ENCODE measurements at places on chromosomes 6 and 20. TPM values are rescaled to one million over a fixed set of nuclear protein-coding genes. Genes with fewer than 3 reads are reported as not detected.

- no peak overlapping the region for H3K4me3 ChIP-seq
- H3K27me3 ChIP-seq = no peaks in the 10 kb centered on the region
- no peak overlapping the region for H3K27ac ChIP-seq
- no peaks in the 10 kb centered on the region for H3K36me3 ChIP-seq
- H3K4me1 ChIP-seq = no peaks in the 10 kb centered on the region
These were observed 117.0 kb upstream of the ASCC3 start for GRCh38 chr6:100998111-100998510.

- H3K36me3 ChIP-seq = no peaks in the 10 kb centered on the region
- H3K27ac ChIP-seq = no peak overlapping the region
- no peaks in the 10 kb centered on the region for H3K4me1 ChIP-seq
- no peak overlapping the region for H3K4me3 ChIP-seq
These were observed 1955.7 kb upstream of the DEFB115 start for GRCh38 chr20:29301624-29302259.

Gene SSTR4
- not detected for total RNA-seq

DNA sequence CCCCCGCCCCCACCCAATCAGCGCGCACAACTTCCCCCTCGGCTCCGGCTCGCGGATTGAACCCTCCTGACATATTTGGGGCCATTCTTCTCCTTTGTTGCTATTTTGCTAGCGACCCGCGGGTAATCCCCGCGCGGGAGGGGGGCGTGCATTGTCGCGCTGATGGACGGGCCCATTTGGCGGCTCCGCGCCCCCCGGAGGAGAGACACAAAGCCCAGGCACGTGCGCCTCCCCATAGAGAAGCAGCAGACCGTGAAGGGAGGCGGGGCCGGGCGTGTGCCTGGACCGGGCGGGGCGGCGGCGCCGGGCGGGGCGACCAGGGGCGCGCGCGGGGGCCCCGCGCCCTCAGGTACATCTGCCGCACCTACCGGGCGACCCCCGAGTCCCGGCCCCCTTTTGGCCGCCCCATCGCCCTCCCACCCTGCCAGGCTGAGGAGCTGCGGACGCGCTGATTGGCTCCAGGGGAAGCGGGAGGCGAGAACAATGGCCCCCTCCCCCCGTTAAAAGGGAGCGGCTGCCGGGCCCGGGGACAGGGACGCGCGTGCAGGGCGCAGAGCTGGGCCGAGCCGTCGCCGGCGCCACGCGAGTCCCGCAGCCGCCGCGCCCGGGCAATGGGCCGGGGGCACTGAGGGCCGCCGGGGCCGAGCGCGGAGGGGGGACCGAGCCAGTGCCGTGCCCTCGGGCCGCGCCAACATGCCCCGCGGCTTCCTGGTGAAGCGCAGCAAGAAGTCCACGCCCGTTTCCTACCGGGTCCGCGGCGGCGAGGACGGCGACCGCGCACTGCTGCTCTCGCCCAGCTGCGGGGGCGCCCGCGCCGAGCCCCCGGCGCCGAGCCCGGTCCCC is at the start of gene INSM1:
Gene INSM1 (plus strand): TSS at position 530 of the 843 bp plus-strand sequence. CDS start 164 bp downstream, at position 694.
- H3K4me1 ChIP-seq = peaks cover 22% of the 10 kb centered on the region
- H3K27me3 ChIP-seq = peaks cover 80% of the 10 kb centered on the region
- DNase-seq = no peak

Gene NUS1
- total RNA-seq = 8.8 TPM

Gene KIAA0408
- 17.6 TPM for total RNA-seq

GRCh38 chr6:100163035-100163434 is 169.0 kb upstream of the MCHR2 start:
- H3K27me3 ChIP-seq = no peaks in the 10 kb centered on the region
- H3K36me3 ChIP-seq = no peaks in the 10 kb centered on the region
- H3K27ac ChIP-seq = no peak overlapping the region
- no peak for DNase-seq
- no peaks in the 10 kb centered on the region for H3K4me1 ChIP-seq

Gene PEX7
- 9.4 TPM for total RNA-seq

Gene BNIP5
- 0.04 TPM for total RNA-seq

DNA sequence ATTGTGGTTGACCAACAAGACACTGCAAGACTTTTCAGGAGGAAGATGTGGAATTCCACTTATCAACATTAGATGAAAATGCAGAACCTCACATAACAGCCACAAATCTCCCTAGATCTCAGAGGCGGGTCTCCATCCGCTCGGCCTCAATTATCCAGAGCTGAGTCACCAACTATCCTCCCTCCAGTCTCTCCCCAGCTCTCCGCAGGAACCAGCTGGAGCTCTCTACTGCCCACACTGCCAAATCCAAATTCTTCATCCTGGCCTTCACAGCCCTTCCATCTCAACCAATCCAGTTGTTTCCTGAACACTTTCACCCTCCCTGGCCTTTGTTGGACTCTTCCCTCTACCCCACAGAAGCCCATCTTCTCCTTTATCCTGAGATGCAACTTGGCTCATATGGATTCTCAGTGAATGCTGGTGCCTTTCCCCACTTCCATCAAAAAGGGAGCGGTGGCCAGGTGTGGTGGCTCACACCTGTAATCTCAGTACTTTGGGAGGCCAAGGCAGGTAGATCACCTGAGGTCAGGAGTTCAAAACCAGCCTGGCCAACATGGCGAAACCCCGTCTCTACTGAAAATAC is 3.5 kb upstream of the TGIF2 start:
- no peak overlapping the region for H3K4me3 ChIP-seq
- DNase-seq = no peak
- H3K4me1 ChIP-seq = peaks cover 12% of the 10 kb centered on the region
- H3K27me3 ChIP-seq = no peaks in the 10 kb centered on the region
- H3K27ac ChIP-seq = no peak overlapping the region

- DNase-seq = peak; percentile 80
- no peaks in the 10 kb centered on the region for H3K27me3 ChIP-seq
- peak overlapping the region; percentile 84 for H3K27ac ChIP-seq
- H3K4me3 ChIP-seq = no peak overlapping the region
- peaks cover 30% of the 10 kb centered on the region for H3K36me3 ChIP-seq
These were observed 16.2 kb downstream of the PM20D2 start for GRCh38 chr6:89162047-89162371.

DNA sequence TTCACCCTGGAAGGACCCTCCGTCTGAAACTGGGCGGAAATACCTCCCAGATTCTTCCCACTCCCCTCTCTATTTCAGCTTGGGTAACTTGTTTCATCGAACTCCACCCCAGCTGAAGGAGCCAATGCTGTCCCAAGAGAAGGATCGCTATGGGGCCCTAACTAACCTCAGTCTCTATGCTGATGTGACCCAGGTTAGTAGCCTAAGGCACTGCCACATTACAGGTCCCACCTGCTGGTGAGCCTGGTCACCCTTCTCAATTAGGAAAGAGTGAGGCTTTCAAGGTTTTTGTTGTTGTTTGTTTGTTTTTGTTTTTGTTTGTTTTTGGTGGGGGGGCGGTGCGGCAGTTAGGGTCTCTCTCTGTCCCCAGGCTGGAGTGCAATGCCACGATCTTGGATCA is 168.4 kb downstream of the OR2B2 start:
- peaks cover 33% of the 10 kb centered on the region for H3K27me3 ChIP-seq
- DNase-seq = no peak
- no peaks in the 10 kb centered on the region for H3K36me3 ChIP-seq
- H3K27ac ChIP-seq = no peak overlapping the region
- no peak overlapping the region for H3K4me3 ChIP-seq

DNA sequence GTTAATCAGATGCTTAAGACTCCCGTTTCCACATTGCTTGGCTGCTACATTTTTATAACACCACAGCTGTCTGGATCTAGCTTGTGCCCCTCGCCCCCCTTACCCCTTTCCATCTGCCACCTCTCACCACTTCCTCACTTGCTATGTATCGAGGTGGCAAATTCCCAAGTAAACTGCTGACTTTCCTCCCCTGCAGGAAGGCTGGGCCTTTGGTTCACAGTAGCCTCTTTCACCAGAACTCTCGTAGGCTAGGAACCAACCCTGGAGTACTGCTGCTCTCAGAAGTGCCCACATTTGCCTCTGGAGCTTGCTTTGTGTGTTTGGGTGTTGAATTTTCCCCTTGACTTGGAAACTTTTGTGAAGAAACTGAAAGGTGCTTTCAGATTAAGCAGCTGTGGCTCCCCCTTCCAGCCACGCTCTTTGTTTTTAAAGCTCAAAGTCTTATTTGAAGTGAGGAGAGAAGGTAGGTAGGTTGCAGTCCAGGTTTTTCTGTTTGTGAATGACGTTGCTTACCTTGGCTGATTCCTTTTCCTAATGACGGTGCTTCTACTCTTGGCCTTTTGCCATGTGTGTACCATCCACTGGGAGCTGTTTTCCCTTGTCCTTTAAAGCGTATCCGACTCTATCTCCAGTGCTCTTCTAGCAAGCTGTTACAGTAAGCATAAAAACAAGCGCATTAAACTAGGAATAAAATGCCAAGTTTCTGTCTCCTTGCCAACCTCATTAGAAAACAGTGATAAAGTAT is 90.4 kb downstream of the CARMIL1 start:
- peak overlapping the region; percentile 59 for H3K27ac ChIP-seq
- DNase-seq = peak; percentile 81
- H3K4me3 ChIP-seq = no peak overlapping the region
- H3K27me3 ChIP-seq = no peaks in the 10 kb centered on the region
- peaks cover 11% of the 10 kb centered on the region for H3K4me1 ChIP-seq
- H3K36me3 ChIP-seq = no peaks in the 10 kb centered on the region

Gene LY6G6D
- total RNA-seq = 0.58 TPM

- no peaks in the 10 kb centered on the region for H3K36me3 ChIP-seq
- peak overlapping the region; percentile 11 for H3K4me3 ChIP-seq
- peaks cover 11% of the 10 kb centered on the region for H3K27me3 ChIP-seq
These were observed 13.0 kb downstream of the SLC35F1 start for GRCh38 chr6:117919775-117920729.

GRCh38 chr6:129894921-129895320 is 33.8 kb upstream of the TMEM244 start:
- peak; percentile 24 for DNase-seq
- H3K27ac ChIP-seq = no peak overlapping the region
- no peaks in the 10 kb centered on the region for H3K4me1 ChIP-seq
- H3K4me3 ChIP-seq = no peak overlapping the region

Gene ARMH2
- total RNA-seq = not detected

DNA sequence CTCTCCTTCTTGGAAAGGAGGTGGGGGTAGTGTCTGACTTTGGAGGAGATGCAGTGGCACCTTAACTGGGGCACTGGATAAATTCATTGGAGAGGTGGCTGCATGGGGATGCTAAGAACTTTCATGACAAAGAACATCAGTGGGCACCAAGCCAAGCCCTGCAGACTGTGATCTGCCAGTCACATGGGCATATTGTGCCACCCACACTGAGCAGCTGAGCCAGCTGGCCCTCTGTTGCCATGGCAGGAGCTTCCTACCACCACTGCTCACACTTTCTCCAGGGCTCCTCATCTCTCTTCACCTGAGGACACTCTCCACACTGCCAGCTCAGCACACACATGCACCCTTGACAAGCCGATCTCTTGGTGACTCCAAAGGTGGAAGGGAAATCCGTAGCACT is 715.6 kb downstream of the QKI start:
- DNase-seq = peak; percentile 25
- H3K27me3 ChIP-seq = no peaks in the 10 kb centered on the region
- no peak overlapping the region for H3K27ac ChIP-seq
- H3K4me3 ChIP-seq = no peak overlapping the region
- H3K36me3 ChIP-seq = no peaks in the 10 kb centered on the region

Gene DOK5
- total RNA-seq = 15.9 TPM

DNA sequence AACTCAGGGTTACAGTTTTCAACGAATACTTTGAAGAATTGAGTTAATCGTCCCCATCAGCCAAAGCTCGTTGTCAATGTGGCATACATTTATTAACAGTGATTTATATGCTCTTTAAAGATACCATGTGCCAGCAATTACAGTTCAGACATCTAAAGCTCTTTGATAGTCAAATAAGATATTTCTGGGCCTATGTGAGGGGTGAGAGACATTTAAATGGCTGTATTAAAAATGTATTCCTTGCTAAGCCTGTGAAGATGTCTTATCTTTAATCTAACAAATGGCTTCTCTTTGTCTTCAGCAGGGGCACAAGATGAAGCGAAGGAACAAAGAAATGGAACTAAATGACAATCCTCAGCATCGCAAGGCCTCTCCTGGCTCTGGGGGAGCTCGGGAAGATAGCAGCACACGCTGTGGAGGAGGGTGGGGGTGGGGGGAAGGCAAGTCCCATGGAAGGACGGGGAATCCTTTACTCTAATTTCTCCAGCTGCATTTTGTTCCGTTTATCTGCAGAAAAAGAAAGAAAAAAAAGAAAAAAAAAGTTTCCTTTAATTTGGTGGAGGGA is 523.6 kb downstream of the KIF16B start:
- DNase-seq = no peak
- H3K36me3 ChIP-seq = no peaks in the 10 kb centered on the region
- no peak overlapping the region for H3K4me3 ChIP-seq
- H3K27ac ChIP-seq = no peak overlapping the region

DNA sequence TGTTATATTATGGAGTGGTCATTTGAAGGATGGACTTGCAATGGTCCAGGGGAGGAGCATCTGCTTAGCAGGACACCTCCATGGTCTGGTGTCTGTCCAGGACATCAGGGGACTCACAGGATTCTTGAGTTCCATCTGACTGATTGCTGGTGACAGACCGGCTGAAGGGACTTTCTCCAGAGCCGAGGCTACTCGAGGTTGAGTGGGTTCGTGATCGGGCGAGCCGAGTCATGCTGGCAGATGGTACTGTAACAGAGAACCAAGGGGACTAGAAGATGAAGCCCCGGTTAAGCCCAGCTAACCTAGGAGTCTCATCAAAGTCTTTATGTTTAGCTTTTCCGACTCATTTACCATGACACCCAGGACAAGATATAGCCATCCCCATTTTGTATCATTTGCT is 7.5 kb upstream of the SLA2 start:
- no peak overlapping the region for H3K4me3 ChIP-seq
- H3K4me1 ChIP-seq = no peaks in the 10 kb centered on the region
- peaks cover 26% of the 10 kb centered on the region for H3K36me3 ChIP-seq
- H3K27ac ChIP-seq = no peak overlapping the region

DNA sequence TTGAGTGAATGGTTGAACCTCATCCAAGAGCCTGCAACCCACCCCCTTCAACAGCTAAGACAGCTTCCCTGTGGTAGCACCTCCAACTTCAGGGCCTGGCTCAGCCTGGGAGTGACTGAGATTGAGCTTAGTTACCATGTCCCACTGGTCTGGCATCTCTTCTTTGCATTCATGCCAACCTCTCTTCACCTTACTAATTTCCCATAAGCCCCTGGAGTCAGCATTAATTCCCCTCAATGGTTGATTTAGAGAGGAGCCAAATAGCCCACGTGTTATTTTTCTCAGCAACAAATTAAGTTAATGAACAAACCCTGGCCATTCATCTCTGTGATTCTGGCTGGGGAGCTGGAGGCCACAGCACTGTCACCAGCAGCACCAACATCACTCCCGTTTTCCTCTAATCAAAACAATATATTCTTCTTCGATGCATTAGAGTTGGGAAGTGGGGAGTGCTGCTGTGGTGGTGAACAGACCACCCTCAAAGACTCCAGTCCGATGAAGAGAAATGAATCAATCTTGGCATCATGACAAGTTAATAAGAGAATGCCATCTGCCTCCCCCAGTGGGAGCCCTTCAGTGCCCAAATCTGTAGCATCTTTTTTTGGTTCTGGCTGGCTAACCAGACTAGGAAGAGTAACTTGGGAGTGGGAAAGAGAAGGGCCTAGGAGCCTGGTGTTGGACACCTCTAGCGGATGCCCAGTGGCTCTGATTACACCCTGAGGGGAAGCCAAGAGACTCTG is 316.9 kb upstream of the RNF24 start:
- no peak overlapping the region for H3K4me3 ChIP-seq
- H3K4me1 ChIP-seq = no peaks in the 10 kb centered on the region
- no peak for DNase-seq
- peaks cover 2% of the 10 kb centered on the region for H3K27me3 ChIP-seq
- H3K27ac ChIP-seq = no peak overlapping the region

GRCh38 chr6:170289180-170289931 is 1.5 kb downstream of the DLL1 start:
- no peak overlapping the region for H3K27ac ChIP-seq
- peaks cover 69% of the 10 kb centered on the region for H3K27me3 ChIP-seq
- H3K4me1 ChIP-seq = peaks cover 72% of the 10 kb centered on the region
- H3K36me3 ChIP-seq = peaks cover 37% of the 10 kb centered on the region
- no peak for DNase-seq

Measured in muscle of leg (tissue), 16 donors.